ENCODE measurements at places on chromosomes 4 and X.

DNA sequence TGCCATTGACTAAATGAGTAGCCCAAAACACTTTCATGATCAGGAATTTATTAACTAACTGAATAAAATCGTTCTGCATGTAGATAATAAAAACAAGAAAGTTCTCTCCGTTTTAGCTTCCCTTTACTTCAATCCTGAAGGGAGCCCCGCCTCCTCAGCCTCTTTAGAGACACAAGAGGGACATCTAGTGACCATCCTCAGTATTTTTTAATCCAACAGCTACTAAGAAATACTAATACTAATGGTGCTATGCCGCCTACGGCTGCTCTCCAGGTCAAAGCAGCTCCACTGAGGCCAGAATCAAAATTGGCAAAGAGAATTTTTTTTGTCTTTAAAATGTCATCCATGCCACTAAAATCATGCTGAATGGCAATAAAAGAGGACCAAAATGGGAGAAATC, 3.2 kb upstream of the PCDH19 start:
- peak; percentile 59 for DNase-seq

- DNase-seq, result peak; percentile 11
Observed at GRCh38 chr4:67531379-67531962, 13.8 kb downstream of the CENPC start.

DNA sequence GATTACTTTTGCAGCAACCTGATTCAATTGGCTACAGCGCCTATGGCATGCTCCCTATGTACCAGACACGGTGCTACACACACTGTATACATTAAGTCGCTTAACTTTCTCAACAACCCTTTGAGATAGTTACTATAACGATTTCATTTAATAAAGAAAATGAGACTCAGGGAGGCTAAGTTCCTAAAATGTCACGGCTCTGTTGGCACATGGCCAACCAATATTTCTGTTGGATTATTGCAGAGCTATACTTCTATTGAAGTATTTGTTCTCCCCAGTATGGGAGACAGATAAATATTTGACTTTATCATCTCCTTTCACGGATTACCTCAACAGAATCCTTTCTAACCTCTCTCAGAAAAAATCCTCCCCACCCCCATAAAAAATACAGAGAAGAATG, 25.3 kb downstream of the CLNK start:
- DNase-seq, result no peak

GRCh38 chr4:142913461-142914030, 67.4 kb upstream of the INPP4B start:
- DNase-seq, result peak; percentile 18

DNA sequence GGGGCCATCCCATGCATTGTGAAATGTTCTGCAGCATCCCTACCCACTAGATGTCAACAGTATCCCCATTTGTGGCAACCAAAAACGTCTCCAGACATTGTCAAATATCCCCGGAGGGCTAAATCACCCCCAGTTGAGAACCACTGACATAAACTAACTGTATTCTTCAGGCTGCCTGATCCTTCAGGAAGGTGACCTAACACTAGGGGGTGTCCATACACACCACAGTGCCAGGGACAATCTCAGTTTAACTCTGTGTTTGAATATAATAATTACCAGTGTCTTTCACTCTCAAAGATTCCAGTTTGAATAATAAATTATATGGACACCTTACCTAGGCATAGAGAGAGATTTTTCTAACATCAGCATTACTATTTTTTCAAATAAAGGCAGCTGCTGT, 6.4 kb downstream of the ACE2 start:
- DNase-seq, result no peak

DNA sequence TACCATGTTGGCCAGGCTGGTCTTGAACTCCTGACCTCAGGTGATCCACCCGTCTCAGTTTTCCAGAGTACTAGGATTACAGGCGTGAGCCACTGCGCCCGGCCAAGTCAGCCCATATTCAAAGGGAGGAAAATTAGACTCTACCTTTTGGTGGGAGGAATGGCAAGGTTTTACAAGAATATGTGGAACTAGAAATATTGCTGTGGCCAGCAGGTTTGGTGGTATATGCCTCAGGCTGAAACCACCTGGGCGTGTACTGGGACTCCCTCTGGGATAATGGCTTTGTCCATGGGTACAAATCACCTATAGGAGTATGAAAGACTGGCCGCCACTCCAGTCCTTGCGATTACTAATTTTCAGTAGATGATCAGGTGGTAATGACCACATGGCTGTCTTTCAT, 32.4 kb downstream of the SAT1 start:
- DNase-seq, result no peak

DNA sequence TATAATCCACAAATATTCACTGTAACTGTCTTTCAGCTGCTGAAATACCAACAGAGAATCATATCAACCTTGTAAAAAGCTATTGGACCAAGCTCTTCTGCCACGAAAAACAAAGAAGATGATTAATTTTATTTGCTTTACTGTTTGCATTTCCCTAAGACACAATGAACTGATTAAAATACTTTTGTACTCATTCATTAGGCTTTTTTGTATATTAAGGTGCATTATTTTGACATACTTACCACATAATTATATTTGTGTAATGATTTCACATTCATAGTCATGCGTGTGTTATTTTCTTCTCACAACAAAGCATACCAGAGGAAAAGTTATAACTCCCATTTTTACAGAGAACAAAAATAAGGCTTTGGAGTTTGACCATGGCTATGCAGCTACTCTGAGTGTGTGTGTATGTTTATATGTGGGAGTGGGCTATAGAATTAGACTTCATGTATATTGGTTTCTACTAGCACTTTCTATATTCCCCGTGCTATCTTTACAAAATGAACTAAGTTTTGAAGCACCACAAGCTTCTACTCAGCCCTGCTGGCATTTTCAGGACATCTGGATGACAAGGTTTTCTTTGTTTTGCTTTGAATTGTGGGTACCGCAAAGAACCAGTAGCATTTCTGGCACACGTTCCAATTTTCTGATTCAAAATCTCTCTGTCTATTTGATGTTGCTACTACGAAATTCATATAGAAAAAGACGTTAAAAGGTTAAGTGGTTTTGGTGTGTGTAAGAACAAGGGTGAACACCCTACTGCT, 11.0 kb upstream of the FGF5 start:
- DNase-seq, result peak; percentile 72

DNA sequence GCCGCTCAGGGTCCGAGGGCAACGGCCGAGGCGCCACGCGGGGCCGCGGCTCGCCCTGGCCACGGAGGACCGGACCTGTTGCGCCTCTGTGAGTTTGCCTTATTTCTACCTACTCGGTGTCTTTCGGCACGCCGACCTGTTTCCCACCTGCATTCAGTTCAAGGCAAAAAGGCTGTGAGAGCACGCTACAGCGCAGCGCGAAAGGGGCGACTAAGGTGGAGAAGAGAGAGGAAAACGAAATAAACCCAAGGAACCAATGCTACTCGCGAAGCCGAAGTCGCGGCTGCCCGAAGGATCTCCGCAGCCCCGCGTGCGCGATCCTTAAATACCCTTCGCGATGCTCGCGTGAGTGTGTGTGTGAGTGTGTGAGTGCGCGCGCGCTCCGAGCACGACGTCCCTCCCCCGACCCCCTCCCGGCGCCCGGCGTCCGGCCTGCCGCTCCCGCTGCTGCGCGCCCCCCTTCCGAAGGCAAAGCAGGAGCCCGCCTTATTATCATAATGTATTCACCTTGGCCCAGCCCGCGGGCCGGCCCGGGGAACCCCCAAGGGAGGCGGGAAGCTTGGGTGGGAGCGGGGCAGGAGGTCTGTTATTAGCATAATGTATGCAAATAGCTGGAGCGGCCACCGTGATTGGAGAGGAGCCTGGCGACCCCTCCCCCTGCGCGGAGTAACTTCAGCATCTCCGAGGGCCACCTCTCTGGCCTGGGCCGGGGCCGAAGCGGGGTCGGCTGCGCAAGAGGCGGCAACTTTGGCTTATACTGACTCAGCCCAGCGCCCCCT, at the start of gene COL25A1:
COL25A1 (minus strand) TSS at position 298 of the 779 bp plus-strand sequence.
- DNase-seq, result peak; percentile 63

DNA sequence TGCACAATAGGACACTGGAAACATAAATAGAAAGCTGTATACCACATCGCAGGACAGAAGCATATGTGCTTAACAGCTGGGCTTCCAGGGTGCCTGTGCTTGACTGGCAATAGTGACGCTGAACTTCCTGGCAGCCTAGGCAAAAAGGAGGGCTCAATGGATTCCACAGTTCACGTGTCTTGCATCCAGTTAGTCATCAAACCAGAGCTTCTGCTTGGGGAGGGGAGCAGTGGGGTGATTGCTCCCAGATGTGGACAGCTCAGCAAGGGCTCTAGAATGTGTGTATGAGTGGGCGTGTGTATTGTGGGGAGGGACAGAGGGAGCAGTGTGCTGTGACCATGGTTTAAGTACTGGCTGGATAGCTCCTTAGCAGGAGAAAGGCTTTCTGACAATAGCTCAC, 2.3 kb downstream of the PRRG3 start:
- peak; percentile 75 for DNase-seq

GRCh38 chr4:87525636-87526295, 3.4 kb downstream of the SPARCL1 start:
- no peak for DNase-seq

GRCh38 chr4:89021684-89022083, 35.3 kb downstream of the FAM13A start:
- DNase-seq, result no peak

GRCh38 chr4:124415146-124415545, 297.4 kb downstream of the ANKRD50 start:
- peak; percentile 68 for DNase-seq

DNA sequence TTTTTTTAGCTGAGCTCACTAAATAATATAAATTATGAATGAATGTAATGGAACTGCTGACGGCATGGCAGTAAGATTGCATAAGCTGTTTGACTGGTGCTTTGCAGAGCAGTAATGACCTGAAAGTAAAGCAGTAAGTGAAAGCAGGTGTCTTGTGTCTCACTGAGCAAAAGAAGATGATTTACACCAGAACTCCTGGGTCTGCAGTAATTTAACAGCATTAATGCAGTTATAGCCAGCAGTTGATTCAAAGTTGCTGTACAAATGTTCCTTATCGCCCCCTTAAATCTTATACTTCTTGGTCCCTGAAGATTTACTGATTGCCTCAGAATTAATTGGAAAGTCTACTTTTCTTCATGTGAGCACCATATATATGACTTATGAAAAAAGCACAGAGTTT, 187.7 kb downstream of the DCTD start:
- no peak for DNase-seq

GRCh38 chrX:135556055-135556454, 35.6 kb downstream of the INTS6L start:
- DNase-seq, result no peak

GRCh38 chr4:169492436-169493163, 119.8 kb downstream of the NEK1 start:
- peak; percentile 46 for DNase-seq

GRCh38 chrX:53882331-53882730, 161.9 kb downstream of the PHF8 start:
- DNase-seq, result peak; percentile 25

GRCh38 chr4:113442826-113443225, 318.7 kb downstream of the CAMK2D start:
- peak; percentile 75 for DNase-seq

GRCh38 chrX:48782795-48783194, 3.6 kb upstream of the GATA1 start:
- DNase-seq, result no peak

GRCh38 chr4:22962295-22962694, 269.6 kb downstream of the GBA3 start:
- peak; percentile 67 for DNase-seq

GRCh38 chr4:179285696-179286095, 1843.5 kb upstream of the AGA start:
- no peak for DNase-seq

- DNase-seq, result no peak
Observed at GRCh38 chr4:123435246-123436113, 38.9 kb downstream of the SPRY1 start.

GRCh38 chr4:13537832-13538177, 6.5 kb downstream of the NKX3-2 start:
- DNase-seq, result no peak

DNA sequence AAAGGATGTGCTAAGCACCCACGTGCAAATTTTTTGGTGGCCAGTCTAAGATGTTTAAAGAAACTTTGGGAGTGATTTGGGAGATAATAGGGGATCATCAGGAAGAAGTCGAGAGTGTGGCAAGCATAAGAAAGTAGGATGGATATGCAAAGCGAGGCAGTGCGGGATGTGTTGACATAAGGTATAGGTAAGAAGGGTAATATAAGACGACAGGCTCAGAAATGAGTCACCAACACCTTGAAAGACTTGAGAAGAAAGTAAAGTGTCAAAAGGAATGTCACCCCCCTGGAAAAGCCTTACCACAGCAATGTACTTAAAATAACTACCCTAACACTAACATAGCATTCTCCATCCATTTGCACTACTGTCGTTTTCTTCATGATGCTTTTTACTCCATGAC, 69.8 kb upstream of the BMP2K start:
- no peak for DNase-seq

DNA sequence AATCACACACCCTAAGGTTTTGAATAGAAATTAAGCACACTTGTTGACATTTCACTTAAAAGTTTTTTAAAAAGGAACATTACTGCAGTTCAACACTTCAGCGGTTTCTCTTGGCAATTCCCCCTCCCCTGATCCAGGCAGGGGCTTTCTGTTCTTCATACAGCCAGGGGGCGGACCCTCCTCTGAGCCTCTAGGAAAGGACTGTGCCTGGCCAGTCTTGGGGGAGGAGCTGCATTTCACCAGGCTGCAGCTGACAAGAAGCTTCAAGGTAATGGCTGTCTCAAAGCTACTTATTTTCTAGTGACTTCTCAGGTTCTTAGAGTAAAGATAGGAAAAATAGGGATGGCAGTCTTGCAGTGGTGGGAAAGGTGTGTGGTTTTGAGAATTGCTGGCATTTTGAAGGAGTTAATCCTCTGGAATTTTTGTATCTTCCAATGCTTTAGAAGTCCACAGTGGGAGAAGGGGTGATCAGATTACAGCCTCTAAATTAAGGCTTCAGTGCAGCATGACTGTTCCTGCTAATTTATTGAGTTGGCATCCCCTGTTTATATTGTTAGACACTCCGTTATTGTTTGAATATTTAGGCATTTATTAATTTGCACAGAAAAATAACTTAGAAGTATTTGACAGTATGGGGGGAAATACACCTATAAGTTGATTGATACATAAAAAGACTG, 33.5 kb downstream of the PWWP3B start:
- no peak for DNase-seq

- peak; percentile 54 for DNase-seq
Observed at GRCh38 chrX:137031517-137032340, 2.1 kb downstream of the GPR101 start.

DNA sequence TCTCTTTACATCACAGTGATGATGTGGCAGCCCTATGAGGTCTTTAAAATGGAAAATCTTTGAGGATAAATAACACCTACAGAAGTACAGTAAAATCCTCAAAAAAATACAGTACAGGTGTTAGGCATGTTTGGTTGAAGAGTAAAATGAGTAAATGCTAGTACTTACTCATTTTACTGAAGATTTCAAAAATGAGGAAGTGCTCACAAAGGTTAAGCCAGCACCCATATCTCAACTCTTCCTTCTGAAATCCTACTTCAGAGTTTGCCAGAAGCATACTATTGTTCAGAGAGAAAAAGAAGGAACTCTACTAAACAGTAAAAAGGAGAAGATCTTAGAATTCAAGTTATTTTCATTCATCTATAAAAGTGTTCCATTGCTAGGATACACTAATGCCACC, 130.9 kb downstream of the CBR4 start:
- no peak for DNase-seq

Data from fibroblast of skin of back (primary cell).